ENCODE measurements at places on chromosomes 3 and 15. TPM values are rescaled to one million over a fixed set of nuclear protein-coding genes. Genes with fewer than 3 reads are reported as not detected.

The SENP7 gene
- 11.2 TPM for total RNA-seq

The CHRNA5 gene
- total RNA-seq, result 0.36 TPM

The PDZRN3 gene
- 18.3 TPM for total RNA-seq

The CCDC39 gene
- not detected for total RNA-seq

The PPM1L gene
- total RNA-seq, result 4.3 TPM

- H3K36me3 ChIP-seq, result no peaks in the 10 kb centered on the region
- peak overlapping the region; percentile 81 for H3K4me3 ChIP-seq
- H3K27ac ChIP-seq, result no peak overlapping the region
- peaks cover 27% of the 10 kb centered on the region for H3K27me3 ChIP-seq
- peaks cover 3% of the 10 kb centered on the region for H3K4me1 ChIP-seq
- DNase-seq, result peak; percentile 92
Observed at GRCh38 chr3:57169872-57170623, 4.9 kb upstream of the IL17RD start.

DNA sequence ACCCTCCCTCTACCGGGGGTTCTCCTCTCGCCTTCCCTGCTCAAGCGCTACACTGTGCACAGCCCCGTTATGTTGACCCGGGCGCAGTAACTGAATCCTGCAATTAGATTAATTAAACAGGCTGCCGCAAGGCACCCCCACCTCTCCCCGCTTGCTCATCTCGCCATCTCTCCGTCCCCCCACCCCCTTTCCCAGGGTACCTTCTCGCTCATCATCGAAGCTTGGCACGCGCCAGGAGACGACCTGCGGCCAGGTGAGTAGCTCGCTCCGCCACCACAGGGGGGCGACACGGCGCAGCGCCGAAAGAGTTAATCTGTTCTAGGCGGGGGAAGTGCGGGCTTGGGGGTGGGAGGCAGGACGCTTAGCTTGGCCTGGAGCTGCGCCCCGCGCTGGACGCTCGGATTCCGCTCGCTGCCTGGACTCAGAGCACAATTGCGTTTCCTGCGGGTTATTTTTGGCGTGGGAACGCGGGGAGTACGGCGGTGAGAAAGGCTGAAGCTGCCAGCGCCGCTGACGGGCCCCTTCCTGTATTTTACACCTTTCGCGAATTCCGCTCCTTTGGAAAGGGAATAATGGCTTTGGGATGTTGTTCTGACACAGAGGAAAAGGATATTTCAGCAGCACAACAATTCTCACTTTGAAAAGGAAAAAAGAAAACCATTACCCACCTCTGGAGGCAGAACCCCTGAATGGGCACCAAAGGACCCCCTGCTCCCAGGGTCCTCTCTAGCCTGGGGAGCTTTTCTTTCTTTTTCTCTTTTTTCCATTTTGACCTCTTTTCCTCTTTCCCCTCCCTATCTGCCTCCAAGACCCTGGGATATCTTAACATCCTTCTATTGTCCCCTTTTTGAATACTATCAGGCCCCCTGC, 1.5 kb downstream of the DLL4 start:
- peak overlapping the region; percentile 33 for H3K4me3 ChIP-seq
- H3K27me3 ChIP-seq, result peaks cover 76% of the 10 kb centered on the region
- peak; percentile 92 for DNase-seq
- H3K4me1 ChIP-seq, result peaks cover 16% of the 10 kb centered on the region

DNA sequence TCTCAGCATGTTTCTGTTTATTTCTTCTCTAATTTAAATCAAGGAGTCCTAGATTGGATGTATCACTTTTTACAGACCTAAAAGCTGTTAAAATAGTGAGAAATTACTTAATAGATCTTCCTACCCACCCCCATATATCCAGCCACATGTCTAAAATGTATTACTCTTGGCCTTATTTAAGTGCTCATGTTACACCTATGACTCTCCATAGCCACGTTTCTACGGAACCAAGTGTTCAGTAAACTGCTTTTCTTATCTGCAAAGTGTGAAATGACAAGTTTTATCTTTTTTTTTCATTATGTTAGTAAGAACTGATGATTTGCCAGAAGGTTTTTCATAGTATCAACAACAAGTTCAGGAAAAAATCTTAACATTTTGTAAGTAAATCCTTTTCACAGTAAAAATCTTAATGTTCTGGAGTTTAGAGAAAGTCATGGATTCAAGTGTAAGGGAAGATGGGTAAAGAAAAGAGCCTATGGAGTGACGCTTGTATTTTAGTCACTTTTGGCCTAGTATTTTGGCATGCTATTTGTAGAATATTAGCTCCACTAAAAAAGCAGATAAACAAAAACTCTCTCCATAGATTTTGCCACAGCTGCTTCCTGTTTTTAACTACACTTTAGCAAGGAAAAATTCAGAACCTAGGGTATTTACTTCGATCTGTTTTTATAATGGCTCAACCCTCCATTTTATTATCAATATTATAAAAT, 41.2 kb upstream of the IGSF10 start:
- H3K36me3 ChIP-seq, result no peaks in the 10 kb centered on the region
- H3K27ac ChIP-seq, result no peak overlapping the region
- no peaks in the 10 kb centered on the region for H3K27me3 ChIP-seq
- DNase-seq, result no peak
- H3K4me3 ChIP-seq, result no peak overlapping the region
- no peaks in the 10 kb centered on the region for H3K4me1 ChIP-seq

DNA sequence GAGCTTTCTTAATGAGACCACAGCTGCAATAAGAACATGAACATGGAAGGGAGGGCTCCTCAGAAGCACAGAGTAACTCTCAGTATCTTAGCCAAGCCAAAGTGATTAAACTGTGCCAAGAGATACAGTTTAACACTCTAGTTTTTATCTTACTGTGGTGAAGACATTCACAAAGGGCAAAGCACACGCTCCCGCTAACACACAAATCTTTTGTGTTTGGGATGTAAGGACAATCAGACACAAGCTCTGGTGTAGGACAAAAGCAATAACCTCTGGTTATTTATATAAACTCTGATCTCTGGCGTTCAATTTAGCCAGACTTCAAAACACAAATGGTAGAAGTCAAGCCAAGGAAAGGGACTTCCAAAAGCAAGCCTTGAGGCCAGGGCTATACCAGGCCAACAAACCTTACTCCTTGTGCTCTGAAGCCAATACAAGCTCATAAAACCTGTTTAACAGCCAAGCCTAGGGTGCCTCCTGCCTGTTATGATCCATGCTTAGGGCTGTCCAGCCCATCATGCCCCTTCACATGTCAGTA, 27.8 kb downstream of the DPH3 start:
- H3K27me3 ChIP-seq, result no peaks in the 10 kb centered on the region
- no peak overlapping the region for H3K4me3 ChIP-seq
- H3K27ac ChIP-seq, result no peak overlapping the region
- peaks cover 14% of the 10 kb centered on the region for H3K4me1 ChIP-seq
- no peak for DNase-seq
- H3K36me3 ChIP-seq, result no peaks in the 10 kb centered on the region

GRCh38 chr3:57966829-57967228, 41.4 kb upstream of the FLNB start:
- no peak overlapping the region for H3K27ac ChIP-seq
- no peak overlapping the region for H3K4me3 ChIP-seq
- peaks cover 16% of the 10 kb centered on the region for H3K4me1 ChIP-seq
- H3K36me3 ChIP-seq, result no peaks in the 10 kb centered on the region
- H3K27me3 ChIP-seq, result no peaks in the 10 kb centered on the region
- DNase-seq, result no peak

GRCh38 chr3:15997274-15997943, 177.1 kb upstream of the GALNT15 start:
- H3K27me3 ChIP-seq, result no peaks in the 10 kb centered on the region
- DNase-seq, result peak; percentile 73
- H3K4me1 ChIP-seq, result peaks cover 3% of the 10 kb centered on the region

GRCh38 chr3:98645039-98645438, 51.6 kb upstream of the CPOX start:
- H3K27ac ChIP-seq, result no peak overlapping the region
- no peaks in the 10 kb centered on the region for H3K36me3 ChIP-seq
- no peak overlapping the region for H3K4me3 ChIP-seq
- DNase-seq, result no peak
- no peaks in the 10 kb centered on the region for H3K4me1 ChIP-seq

DNA sequence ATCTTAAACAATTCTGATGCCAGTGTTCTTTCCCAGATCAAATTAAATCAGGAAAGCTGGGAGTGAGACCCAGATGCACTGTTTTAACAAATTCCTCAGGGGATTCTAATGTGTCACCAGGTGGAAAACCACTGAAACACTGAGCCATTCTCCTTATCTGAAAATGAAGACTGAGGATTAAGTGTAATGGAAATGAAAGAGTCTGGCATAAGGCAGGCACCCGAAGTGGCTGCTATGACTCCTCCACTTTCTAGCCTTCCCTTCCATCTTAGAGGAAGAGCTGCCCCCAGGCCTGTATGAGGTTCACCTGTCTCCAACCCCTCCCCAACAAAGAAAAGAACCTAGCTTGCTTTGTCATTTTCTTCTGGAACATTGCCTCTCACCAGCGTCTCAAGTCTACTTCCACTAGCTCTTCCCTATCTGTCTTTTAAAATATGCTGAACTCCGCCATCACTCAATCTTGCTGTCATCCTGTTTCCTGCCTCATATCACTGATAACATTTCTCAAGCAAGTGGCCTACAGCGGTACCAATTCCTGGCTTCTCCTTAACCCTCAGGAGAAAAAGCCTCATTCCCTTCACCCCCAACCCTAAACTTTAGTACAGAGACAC, 13.7 kb upstream of the ABHD2 start:
- no peaks in the 10 kb centered on the region for H3K4me1 ChIP-seq
- no peaks in the 10 kb centered on the region for H3K36me3 ChIP-seq

Measured in osteoblast (primary cell).